ENCODE measurements at places on chromosomes 13 and 19.
A peak's percentile ranks its signal among the peaks of the same experiment; 100 is the strongest.

GRCh38 chr19:47243364-47243775, 12.4 kb upstream of the BBC3 start:
- DNase-seq = no peak

- no peak for DNase-seq
Observed at GRCh38 chr19:54616057-54616456, 14.2 kb upstream of the LILRB1 start.

- DNase-seq = no peak
Observed at GRCh38 chr19:18202778-18203407, 949 bp downstream of the RAB3A start.

DNA sequence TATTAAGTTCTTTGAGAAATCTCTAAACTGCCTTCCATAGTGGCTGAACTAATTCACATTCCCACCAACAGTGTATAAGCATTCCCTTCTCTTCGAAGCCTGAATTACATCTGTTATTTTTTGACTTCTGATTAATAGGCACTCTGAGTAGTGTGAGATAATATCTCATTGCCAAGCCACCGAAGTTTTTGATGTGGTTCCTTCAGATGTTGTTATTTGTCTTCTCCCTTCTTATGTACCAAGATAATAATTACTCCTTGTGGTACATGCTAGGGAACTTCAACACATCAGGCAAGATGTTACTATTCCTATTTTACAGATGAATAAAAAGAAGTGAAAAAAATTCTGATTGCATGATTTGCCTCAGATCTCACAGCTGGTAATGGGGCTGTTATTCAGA, 70.9 kb downstream of the KCTD12 start:
- no peak for DNase-seq

- DNase-seq = no peak
Observed at GRCh38 chr19:3369337-3370213, 3.2 kb downstream of the NFIC start.

GRCh38 chr19:18362934-18363542, 22.6 kb downstream of the PGPEP1 start:
- no peak for DNase-seq

GRCh38 chr13:110546926-110547325, 14.6 kb downstream of the RAB20 start:
- DNase-seq = peak; percentile 93

GRCh38 chr19:17026706-17027534, at the start of gene CPAMD8:
Gene CPAMD8 (minus strand): TSS chr19:17026810. CDS start chr19:17026642, 168 bp downstream.
- no peak for DNase-seq

- no peak for DNase-seq
Observed at GRCh38 chr19:12675940-12676339, 5.7 kb downstream of the DHPS start.

GRCh38 chr19:11050323-11051114, 38.7 kb upstream of the LDLR start:
- DNase-seq = no peak

GRCh38 chr19:47422417-47423163, 3.3 kb upstream of the MEIS3 start:
- no peak for DNase-seq

- DNase-seq = no peak
Observed at GRCh38 chr13:83547043-83547442, 335.2 kb downstream of the SLITRK1 start.

DNA sequence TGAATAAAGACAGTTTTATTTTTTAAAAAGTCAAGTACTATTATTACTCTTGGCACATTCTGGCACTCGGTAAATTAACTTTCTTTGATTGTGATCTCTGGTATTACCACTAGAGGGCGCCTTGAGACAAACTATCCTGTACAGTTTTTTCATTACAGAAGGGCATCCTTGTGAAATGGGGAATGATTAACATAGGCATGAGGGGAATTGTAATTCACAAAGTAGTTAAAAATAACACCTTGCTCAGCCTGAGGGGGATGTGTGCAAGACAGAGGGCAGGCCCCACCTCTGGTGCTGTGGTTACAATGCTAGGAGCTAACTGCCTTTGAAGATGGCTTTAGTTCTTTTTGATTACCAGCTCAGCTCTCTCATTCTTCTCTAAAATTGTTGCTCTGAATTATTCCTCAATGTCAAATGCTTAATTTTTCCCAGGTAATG, 24.2 kb upstream of the C1QTNF9B start:
- peak; percentile 6 for DNase-seq

GRCh38 chr19:10503002-10503789, at the start of gene KEAP1:
Gene KEAP1 (minus strand): TSS chr19:10503356. CDS start chr19:10500033, 3,323 bp downstream.
- DNase-seq = no peak

- no peak for DNase-seq
Observed at GRCh38 chr13:105537113-105537512, 998.3 kb downstream of the EFNB2 start.

DNA sequence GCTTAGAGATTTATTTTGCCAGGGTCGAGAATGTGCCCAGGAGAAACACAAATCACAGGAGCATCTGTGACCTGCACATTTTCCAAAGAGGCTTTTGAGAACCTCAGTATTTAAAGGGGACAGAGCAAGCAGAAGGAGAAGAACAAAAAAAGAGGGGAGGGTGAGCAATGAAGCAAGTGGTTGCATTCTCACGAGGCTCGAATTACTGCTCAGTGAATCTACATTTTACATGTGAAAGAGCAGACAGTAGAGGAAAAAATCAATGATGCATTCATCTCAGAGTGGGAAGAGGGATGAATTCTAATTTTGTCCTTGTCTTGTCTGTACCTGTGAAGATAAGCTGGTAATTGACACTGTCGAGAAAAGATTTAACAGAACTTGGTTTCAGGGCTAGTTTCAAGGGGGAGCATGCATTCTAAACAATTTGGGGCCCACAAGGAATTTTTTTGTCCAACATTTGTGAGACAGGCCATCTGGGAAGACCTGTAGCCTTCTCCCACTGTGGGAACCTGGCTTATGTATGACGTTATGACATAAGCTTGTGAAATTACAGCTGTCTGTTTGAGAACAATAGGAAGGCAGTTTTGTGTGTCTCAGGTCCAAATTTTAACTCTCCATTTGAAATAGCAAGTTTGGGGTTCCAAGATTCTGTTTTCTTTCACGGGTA, 855.1 kb downstream of the SLITRK5 start:
- DNase-seq = no peak

DNA sequence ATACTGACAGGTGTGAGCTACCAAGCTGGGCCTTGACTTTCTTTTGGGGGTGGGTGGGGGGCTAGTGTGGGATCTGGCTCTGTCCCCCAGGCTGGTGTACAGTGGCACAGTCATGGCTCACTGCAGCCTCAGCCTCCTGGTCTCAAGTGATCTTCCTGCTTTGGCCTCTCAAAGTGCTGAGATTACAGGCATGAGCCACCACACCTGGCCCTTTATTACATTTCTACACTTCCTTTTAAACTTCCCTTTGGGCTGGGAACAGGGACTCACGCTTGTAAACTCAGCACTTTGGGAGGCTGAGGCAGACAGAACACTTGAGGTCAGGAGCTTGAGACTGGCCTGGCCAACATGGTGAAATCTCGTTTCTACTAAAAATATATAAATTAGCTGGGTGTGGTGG, 12.0 kb downstream of the FTL start:
- no peak for DNase-seq

- DNase-seq = no peak
Observed at GRCh38 chr13:101846249-101846648, 393.8 kb downstream of the ITGBL1 start.

DNA sequence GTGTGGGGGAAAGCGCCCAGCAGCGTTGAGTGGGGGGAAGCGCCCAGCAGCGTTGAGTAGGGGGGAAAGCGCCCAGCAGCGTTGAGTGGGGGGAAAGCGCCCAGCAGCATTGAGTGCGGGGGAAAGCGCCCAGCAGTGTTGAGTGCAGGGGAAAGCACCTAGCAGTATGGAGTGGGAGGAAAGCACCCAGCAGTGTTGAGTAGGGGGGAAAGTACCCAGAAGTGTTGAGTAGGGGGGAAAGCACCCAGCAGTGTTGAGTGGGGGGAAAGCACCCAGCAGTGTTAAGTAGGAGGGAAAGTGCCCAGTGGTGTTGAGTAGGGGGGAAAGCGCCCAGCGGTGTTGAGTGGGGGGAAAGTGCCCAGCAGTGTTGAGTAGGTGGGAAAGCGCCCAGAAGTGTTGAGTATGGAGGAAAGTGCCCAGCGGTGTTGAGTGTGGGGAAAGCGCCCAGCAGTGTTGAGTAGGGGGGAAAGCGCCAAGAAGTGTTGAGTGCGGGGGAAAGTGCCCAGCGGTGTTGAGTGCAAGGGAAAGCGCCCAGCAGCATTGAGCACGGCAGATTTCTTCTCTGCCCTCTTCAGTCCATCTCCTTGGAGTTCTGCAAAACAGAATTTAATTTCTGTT, 138.4 kb downstream of the ATP11A start:
- DNase-seq = no peak

- DNase-seq = no peak
Observed at GRCh38 chr13:58587183-58587582, 955.6 kb downstream of the PCDH17 start.

GRCh38 chr19:49546825-49547565, 19.2 kb downstream of the RCN3 start:
- DNase-seq = peak; percentile 92

All from H4 (cell line).